ENCODE measurements at places on chromosomes 5 and 9.

GRCh38 chr5:139763930-139764791 lies 31.4 kb upstream of the PSD2 start:
- DNase-seq: peak; percentile 14

GRCh38 chr9:132059361-132059760 lies 20.3 kb downstream of the MED27 start:
- DNase-seq: no peak

DNA sequence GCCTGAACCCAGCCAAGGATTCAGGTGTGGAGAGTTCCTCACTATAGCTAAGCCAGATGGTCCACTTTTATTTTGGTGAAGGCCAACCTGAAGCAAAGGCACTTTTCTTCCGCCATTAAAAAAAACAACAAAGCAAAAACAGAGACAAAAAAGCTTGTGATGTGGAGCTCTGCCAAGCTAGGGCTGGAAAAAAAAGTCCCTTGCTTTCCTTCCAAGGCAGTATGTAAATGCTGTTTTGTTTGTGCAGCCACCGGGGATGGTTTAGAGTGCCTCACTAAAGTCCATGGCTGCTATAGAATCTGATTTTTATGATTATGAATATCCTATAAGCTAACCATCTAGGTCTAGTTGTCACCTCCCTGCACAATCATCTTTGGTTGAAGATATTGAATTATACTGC lies 14.9 kb downstream of the MEGF10 start:
- DNase-seq: no peak

GRCh38 chr9:101485924-101486692 lies 47.5 kb upstream of the RNF20 start:
- DNase-seq: peak; percentile 35

GRCh38 chr9:76246680-76247079 lies 147.5 kb downstream of the RFK start:
- DNase-seq: no peak

GRCh38 chr5:137629646-137630045 lies 106.2 kb downstream of the KLHL3 start:
- peak; percentile 53 for DNase-seq

- no peak for DNase-seq
Observed at GRCh38 chr9:506281-506680, 291.6 kb downstream of the DOCK8 start.

- DNase-seq: no peak
Observed at GRCh38 chr5:50564558-50564957, 101.9 kb upstream of the PARP8 start.

GRCh38 chr5:149790276-149790675 lies 60.2 kb downstream of the PPARGC1B start:
- no peak for DNase-seq

- DNase-seq: no peak
Observed at GRCh38 chr5:79471556-79471955, 42.4 kb downstream of the HOMER1 start.

- no peak for DNase-seq
Observed at GRCh38 chr9:95177617-95178016, 139.9 kb downstream of the FANCC start.

- DNase-seq: no peak
Observed at GRCh38 chr9:27303219-27303618, 6.3 kb upstream of the EQTN start.

- DNase-seq: no peak
Observed at GRCh38 chr9:84024041-84024575, 43.5 kb downstream of the RMI1 start.

- DNase-seq: no peak
Observed at GRCh38 chr9:91873637-91874051, 76.4 kb downstream of the ROR2 start.

- no peak for DNase-seq
Observed at GRCh38 chr9:19018201-19018600, 14.8 kb downstream of the SAXO1 start.

GRCh38 chr9:96417661-96418082 lies 498 bp downstream of the ZNF367 start:
- no peak for DNase-seq

GRCh38 chr5:149040421-149040820 lies 22.4 kb downstream of the SH3TC2 start:
- no peak for DNase-seq

DNA sequence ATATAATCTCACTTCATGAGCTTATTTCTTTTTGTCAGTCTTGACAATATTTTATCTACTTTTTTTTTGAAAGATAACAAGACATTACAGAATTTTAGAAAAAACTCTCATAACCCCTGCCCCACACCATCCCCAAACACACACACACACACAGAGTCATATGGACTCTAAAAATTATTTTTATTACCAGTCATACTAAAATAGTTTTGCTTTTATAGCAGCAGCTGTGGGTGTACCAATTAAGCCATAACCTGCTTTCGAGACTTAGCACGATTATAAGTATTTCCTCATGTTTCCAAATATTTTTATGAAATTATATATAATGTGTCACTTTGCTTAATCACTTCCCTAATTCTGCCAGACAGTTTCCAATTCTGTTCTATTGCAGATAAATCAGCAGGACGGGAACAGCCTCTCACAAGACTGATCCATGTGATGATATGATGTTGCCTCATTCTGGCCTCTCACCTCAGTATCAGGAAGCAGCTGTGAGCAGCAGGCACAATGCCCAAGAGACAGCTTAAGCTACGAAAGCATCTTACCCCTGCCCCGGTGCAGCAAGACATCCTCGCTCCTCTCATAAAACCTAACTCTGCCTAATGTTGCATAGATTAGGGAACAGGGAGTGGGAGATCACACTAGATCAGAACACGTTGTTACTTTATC lies 7.0 kb downstream of the PDCL start:
- DNase-seq: no peak

DNA sequence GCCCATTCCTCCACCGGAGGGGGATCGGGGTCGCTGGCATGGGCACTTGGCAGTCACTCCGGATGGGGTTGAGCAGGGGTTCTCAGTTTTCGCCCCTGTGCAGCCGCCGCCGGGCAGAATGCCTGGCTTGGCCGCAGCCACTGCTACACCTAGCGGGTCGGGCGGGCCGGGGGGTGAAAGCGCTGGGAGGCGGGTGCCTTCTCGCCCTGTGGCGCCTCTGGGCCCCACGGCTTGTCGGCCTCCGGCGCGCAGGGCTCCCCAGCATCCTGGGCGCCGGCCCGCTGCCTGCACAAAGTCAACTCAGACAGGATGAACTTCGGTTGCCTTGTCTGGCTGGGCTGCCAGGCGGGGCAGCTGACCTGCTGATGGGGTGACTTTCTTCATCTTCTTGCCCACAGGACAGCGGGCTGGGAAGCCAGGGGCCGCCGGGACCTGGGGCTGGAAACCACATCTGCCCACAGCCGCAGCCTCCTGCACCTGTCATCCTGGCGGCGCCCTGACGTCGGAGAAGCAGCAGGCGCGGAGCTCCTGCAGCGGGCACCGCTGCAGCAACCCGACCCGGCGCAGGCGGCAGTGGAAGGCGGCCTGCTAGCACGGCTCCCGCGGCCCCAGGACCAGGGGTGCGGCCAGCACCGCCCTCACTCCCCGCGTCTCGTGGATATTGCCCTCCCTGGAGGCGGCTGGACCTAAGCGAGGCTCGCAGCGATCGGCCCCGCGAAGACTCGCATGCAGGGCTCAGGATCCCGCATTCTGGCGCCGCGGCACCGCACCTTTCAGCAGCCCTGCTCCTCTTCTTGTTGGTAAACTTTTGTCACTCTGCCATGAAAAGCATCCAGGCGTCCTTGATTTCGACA lies 1.3 kb upstream of the ANKRD18A start:
- peak; percentile 9 for DNase-seq

GRCh38 chr5:1008451-1009358 lies at the start of gene NKD2:
TSS of gene NKD2 (plus strand) at chr5:1008802. CDS start at chr5:1009058, 256 bp downstream.
- DNase-seq: peak; percentile 33

DNA sequence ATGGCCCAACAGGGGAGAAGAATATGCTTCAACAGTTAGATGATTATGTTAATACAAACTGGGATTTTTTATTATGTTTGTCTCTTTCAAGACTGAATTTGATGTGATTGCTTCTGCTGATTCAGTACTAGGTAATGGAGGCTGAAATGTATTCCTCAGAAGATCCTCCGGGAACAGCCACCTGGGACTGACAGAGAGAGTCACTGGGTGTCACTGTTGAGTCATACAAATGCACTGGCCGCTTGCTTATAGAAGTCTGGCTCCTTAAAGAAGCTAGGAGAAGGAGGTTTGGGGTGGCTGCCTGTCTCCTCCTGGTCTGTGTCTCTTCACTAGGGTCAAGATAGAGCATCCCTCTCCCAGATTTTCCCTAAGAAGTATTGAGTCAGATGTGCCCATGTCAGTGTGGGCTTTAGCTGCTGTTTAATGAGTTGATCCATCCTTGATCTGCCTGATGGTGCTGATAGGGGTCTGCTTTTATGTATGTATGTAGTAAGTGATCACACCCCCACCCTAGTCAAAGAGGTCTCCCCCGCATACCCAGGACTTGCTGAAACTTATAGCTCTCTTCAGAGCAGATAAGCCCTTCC lies 773.4 kb downstream of the BRINP1 start:
- peak; percentile 76 for DNase-seq

- DNase-seq: no peak
Observed at GRCh38 chr5:25301836-25302235, 657.1 kb upstream of the CDH10 start.

DNA sequence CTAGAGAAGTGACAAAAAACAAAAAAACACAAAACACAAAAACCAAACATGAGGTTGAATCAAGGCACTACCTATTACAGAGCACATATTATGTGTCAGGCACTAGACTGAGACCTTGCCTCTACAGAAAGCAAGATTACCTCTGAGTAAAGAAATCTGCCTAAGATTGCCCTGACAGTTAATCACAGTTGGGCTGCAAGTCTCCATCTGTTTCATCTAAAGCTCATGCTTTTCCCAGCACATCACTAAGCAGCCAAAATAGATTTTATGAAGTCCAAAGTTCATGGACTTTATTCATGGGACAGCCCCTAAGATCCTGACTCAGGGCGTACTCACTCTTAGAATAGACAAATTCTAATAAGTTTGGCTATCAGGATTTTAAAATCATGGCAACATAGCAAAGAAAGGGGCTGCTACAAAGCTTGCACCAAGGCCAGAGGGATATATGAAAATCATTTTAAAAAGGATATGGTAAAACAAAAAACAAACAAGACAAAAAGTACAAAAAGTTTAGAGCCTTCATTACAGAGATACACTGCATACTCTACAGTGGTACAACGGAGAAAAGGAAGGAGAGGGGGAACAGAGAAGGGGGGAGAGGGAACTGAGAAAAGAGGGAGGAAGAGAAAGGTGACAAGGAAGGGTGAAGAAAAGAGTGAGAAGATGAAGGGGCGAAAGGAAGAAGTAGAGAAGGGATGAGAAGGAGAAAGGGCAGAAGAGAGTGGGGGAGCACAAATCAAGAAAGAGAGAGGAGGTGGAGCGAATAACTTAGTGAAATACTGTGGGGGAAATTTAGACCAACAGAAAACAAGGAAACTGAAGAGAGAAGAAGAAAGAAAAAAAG lies 58.2 kb downstream of the RICTOR start:
- no peak for DNase-seq

DNA sequence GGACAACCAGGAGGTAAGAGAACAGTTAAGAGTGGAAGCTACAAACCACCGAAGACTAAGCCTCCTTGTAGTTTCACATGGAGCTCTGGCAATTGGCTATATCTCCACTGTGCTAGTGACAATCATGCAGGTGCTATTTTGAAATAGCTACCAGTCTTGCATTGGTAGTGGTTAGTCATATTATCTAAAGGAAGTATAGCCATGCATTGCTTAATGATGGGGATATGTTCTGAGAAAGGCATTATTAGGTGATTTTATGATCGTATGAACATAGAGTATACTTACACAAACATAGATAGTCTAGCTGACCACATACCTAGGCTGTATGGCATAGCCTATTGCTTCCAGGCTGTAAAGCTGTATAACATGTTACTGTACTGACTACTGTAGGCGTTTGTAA lies 28.4 kb downstream of the HSDL2 start:
- DNase-seq: no peak

- DNase-seq: no peak
Observed at GRCh38 chr9:136992819-136993369, 672 bp downstream of the PAXX start.

DNA sequence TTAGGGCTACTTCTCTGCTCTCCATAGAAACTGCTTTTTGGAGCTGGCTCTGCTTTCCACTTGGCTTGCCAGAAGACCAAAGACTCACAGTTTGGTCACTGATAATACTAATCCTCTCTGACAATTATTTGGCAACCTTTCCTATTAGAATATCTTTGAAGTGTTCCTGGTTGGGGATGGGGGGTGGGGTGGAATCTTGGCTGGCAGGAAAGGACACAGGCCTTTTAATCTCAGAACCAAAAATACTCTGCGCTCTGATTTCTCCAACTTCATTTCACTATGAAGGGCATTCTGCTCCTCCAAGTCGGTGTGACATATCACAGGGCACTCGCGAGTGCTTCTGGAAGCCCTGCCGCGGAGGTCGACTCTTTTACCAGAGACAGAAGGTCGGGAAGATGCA lies 1329.0 kb upstream of the WWC1 start:
- DNase-seq: no peak

DNA sequence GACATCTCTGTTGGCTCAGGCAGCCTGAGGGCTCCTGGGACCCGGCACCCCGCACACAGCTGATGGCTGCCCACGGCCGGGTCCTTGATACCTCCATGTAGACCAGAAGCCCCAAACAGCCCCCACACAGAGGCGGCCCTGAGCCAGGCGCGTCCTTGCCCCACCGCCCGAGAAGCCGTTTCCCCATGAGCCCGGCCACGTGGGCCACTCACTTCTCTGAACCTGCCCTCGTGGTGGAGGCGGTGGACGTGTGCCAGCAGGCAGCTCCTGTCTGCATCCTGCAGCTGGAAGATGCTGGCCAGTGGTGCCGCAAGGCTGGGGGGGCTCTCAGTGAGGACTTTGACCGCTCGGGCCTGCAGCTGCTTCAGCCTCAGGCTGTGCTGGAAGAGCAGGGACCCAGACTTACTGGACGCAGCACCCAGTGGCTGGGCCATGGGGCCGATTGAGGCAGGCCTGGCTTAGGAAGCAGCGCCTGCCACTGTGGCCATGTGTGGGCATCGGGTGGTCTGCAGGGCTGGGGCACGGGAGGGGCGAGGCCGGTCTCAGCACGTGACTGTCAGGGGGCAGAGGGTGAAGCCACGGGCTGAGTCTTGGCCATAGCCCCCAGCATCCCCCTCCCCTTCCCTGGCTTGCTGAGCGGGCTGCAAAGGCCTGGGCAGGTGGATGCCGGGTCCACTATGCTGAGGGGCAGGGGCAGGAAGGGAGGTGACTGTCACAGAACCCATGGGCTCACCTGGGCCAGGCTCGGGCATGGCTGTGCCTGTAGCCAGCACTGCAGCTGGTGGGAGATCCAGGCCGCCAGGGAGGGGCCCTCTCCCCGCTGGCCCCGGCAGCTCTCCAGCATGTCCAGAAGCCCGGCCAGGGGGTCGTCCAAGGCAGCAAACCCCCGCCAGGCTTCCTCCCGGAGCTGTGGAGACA lies 50.0 kb downstream of the EXD3 start:
- no peak for DNase-seq

GRCh38 chr9:35748858-35749514 lies at the start of the genes GBA2 and RGP1:
TSS of gene GBA2 (minus strand) at chr9:35749228. CDS start at chr9:35748704, 524 bp downstream.
TSS of gene RGP1 (plus strand) at chr9:35749287. CDS start at chr9:35749756, 469 bp downstream.
- peak; percentile 76 for DNase-seq

DNA sequence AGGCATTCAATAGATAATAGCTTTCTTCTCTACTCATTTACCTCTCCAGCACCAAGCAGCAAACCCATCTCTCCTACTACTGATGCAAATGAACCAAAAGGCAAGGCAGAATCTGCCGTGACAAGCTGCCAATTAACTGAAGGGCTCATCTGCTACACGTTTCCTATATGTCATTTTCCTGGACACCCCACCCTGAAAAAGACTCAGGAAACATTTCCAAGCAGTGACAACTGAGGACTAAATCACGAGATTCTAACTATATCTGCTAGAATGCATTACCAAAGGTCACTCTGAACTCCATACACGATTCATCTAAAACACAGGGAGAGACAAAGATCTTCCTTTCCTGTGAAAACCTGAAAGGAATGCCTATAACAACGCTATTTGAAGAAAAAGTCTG lies 12.9 kb downstream of the PLPP1 start:
- no peak for DNase-seq
